ENCODE measurements at places on chromosomes 7 and 10. TPM values are rescaled to one million over a fixed set of nuclear protein-coding genes. Genes with fewer than 3 reads are reported as not detected.

Gene AKR1C8
- not detected for total RNA-seq

Gene MEOX2
- total RNA-seq = 0.13 TPM

Gene TUBB8
- not detected for total RNA-seq

Gene ADRB1
- total RNA-seq = not detected

Gene ADARB2
- 0.40 TPM for total RNA-seq

Gene MSMB
- not detected for total RNA-seq
